T1000 (cell line): ENCODE measurements at places on chromosomes 11 and 22.

DNA sequence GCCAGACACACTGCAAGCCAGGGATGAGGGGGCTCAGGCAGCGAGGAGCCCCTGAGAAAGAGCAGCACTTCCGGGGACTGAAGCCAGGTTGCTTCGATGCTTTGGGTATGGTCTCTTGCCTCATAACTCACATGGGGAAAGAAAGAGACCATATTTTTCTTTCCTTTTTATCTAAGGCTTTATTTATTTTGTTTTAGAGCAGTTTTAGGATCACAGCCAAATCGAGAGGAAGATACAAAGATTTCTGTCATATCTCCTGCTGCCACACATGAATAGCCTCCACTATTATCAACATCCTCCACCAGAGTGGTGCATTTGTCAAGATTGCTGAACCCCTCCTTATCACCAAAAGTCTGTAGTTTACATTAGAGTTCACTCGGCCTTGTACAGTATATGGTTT, 24.3 kb upstream of the ADSL start:
- DNase-seq = no peak

- no peak for DNase-seq
Observed at GRCh38 chr11:68077617-68078582, 39.1 kb downstream of the TCIRG1 start.

- no peak for DNase-seq
Observed at GRCh38 chr11:21810650-21811049, 382.2 kb upstream of the ANO5 start.

DNA sequence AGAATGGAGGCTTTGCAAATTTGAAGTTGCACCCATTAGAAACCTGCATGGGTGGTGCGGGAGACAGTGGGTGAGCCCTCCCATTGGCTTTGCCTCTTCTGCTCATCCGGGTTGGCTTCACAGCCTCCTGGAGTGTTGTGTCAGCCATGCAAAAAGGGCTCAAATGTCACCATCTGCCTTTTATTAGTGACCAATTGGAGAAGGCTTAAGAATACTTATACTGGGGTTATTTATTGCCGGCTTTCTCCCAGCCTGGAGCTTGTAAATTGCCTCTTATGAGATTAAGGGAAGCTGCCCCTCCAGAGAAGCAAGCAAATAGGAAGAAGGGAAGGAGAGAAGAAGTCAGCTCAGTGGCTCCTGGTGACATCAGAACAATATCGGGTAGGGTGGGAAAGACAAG, 182.6 kb downstream of the ST3GAL4 start:
- DNase-seq = no peak

- no peak for DNase-seq
Observed at GRCh38 chr11:133900176-133901105, 55.1 kb upstream of the SPATA19 start.

- DNase-seq = peak; percentile 85
Observed at GRCh38 chr22:49960159-49961004, at the start of gene PIM3. PIM3 (plus strand) TSS chr22:49960772; CDS start chr22:49960948, 176 bp downstream.

- no peak for DNase-seq
Observed at GRCh38 chr11:119791047-119791446, 62.0 kb upstream of the NECTIN1 start.

DNA sequence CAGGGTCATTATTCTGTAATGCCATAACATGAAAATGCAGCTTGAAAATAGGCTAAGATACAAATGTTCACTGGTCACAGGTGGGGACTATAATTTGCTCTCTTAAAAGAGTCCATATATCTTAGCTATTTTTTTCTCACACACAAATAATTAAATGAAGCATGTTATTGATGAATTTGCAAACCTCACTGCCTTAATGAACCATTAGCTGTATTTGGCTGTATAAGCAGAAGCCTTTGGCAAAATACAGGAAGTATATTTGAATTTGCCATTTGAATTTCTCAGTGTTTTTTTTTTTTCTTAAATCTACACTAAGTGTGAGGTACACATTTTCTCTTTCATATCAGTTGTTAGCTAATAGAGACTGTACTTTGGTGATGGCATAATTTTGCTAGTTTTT, 38.7 kb downstream of the DDI1 start:
- no peak for DNase-seq

GRCh38 chr22:25008666-25009065, 56.1 kb downstream of the KIAA1671 start:
- peak; percentile 31 for DNase-seq

- DNase-seq = no peak
Observed at GRCh38 chr11:57515332-57516060, at the start of gene SLC43A1. SLC43A1 (minus strand) TSS chr11:57515702; CDS start chr11:57514111, 1,591 bp downstream.

- DNase-seq = no peak
Observed at GRCh38 chr22:30186041-30186440, 60.5 kb downstream of the LIF start.

GRCh38 chr11:15705891-15706290, 591.2 kb downstream of the INSC start:
- DNase-seq = no peak

DNA sequence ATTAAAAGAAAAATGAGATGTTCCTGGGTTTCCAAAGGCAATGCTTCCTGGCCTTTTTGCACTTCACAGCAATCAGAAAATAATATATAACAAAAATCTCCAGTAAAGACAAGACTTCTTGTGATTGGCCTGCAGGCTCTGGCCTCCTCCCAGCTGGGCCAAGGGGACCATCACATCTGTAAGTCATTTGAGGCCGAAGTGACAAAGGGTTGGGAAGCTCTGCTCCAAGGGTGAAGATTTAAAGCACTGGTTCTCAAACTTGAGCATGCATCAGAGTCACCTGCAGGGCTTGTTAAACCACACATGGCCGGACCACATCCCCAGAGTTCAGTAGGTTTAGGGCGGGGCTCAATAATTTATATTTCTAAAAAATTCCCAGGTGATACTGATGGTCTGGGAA, 32.1 kb downstream of the ARFGAP2 start:
- DNase-seq = no peak

DNA sequence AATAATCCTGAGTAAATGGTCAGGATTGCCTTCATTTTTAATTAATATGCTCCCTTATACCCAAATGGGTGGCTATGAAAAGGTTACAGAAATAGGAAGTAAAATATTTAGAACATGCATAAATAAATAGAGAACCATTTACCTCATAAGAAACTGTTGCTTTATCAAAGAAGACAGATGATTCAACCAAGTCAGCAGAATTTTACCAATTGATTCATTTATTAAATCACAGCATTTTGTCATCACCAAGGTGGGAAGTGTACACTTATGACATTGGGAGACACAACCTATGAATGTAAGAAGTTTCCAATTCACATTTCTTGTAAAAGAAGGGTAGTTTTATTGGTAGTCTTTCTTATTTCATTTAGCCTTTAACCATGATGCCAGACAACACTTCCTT, 870.3 kb upstream of the CHORDC1 start:
- DNase-seq = no peak

DNA sequence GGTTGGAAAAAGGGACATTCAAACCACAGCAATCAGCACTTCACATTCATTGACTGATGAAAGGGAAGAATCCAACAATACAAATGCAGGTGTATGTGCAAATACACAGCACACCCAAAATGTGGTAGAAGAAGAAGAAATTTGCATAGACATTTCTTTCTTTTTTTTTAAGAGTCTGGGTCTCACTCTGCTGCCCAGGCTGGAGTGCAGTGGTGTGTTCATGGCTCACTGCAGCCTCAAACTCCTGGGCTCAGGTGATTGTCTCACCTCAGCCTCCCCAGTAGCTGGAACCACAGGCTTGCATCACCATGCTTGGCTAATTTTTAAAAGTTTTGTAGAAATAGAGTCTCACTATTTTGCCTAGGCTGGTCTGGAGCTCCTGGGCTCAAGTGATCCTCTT, 21.9 kb downstream of the CARS1 start:
- DNase-seq = no peak

DNA sequence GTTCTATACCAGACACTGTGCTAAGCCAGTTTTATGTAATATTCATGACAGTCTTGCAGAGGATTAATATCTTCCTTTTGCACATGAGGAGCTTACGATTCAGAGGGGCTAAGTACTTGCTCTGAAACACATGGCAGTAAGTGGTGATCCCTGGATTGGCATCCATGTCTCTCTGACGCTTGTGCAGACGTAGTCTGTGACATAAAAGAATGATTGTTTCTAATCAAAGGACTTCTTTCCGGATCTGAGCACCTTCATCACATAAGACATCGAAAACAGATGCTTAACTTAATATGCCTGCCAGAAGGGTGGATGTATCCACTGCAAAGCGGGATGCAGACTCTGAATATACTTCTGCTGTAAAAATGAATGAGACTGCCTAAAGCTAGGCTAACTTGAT, 74.8 kb downstream of the ARHGAP42 start:
- DNase-seq = no peak

DNA sequence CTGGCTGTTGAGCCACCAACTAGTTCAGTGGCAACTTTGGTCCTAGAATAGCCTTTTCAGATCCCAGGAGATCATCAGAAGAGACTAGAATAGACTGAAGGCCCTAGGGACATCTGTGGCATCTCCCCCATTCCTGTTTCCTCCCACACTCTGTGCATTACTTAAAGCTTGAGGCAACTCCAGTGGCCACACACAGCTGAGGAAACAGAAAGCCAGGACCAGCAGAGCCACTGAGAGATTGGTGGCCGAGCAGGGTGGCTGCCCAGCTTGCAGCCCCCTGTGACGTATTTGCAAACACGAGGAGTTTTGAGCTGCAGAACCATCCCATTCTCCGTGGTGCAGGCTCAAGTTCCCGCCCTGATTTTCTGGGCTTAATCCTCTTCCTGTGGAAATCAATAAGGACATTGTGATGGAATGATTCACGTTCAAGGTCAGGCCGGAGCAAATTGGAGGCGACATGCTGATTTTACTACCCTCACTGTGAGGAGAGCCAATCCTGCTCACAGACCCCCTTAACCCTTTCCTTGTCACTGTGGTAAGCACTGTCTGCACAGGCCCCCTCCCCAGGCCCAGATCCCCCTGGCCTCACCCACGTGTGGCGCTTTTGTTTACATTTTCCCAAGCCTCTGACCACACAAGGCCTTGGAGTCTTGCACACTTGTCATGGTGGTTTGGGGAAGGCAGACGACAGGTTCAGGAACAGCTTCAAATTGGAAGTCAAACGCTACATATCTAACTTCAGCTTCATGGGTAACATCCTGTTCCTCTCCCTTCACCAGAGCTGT, 69.1 kb upstream of the MYOD1 start:
- DNase-seq = no peak

DNA sequence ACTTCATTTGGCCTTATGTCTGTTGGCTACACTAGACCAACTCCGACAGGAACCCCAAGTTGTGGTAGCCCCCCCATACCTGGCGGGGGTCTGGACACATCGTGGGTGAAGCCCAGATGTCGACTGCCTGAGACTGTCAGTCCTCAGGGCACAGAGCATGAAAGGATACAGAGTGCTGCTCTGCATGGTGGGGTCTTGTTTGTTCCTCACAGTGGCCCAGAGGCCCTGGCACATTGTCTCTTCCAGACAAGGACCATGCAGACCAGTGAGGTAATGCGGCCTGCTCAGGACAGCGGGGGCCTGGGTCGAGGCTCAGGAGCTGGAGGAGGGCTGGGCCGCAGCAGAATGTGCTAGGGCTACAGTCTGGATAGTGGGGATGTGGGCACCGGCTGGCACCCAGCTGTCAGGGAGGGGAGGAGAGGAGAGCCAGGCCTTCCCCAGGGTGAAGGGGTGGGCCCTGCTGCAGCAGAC, 14.6 kb downstream of the CAPN5 start:
- DNase-seq = no peak

DNA sequence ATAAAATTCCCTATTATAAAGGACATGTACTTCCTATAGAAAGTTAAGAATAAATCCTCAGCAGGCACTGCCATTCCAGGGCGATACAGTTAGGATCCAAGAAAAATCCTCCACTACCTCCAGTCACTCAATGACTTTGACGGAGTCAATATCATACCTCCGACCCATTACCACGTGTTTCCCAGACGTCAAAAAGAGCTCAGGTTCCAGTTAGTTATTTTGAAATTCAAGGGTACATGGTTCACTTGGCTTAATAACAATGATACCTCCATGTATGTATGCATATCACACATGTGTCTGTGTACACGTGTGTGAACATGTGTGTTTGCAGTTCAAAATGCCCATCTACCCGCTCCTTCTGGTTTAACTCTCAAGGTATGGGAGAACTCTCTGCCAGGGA, 189.2 kb downstream of the SHANK2 start:
- no peak for DNase-seq

- no peak for DNase-seq
Observed at GRCh38 chr22:16914006-16914405, 88.8 kb upstream of the XKR3 start.

GRCh38 chr11:85699957-85700741, 14.2 kb upstream of the CCDC89 start:
- no peak for DNase-seq

GRCh38 chr11:79052544-79052943, 388.3 kb downstream of the TENM4 start:
- DNase-seq = no peak

DNA sequence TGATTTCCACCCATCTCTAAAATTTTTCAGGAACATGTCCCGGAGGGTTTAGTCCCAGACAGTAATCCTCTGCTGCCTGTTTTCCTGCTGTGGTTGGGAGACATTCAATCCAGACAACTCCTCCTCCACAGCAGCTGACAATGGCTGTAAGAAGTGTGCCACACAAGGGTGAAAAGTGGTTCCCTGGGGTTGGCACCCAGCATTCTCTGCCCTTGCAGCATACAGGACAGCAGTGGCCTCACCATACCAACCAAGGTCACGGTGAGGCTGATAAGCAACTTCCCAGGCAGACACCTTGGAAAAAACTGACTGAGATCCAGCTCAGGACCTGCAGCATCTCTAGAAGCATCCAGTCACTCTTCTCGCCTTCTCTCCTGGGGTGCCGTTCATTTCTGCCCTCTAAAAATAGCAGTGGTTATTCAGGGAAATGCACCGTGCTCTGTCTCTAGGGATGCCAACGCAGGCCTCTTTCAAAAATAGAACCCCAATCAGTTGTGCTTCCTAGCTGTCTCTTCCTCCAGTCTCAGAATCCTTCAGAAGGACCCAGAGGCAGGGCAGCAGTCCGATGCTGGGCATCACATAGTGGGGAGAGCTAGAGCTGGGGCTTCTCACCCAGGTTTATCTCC, 241.0 kb downstream of the TENM4 start:
- no peak for DNase-seq

DNA sequence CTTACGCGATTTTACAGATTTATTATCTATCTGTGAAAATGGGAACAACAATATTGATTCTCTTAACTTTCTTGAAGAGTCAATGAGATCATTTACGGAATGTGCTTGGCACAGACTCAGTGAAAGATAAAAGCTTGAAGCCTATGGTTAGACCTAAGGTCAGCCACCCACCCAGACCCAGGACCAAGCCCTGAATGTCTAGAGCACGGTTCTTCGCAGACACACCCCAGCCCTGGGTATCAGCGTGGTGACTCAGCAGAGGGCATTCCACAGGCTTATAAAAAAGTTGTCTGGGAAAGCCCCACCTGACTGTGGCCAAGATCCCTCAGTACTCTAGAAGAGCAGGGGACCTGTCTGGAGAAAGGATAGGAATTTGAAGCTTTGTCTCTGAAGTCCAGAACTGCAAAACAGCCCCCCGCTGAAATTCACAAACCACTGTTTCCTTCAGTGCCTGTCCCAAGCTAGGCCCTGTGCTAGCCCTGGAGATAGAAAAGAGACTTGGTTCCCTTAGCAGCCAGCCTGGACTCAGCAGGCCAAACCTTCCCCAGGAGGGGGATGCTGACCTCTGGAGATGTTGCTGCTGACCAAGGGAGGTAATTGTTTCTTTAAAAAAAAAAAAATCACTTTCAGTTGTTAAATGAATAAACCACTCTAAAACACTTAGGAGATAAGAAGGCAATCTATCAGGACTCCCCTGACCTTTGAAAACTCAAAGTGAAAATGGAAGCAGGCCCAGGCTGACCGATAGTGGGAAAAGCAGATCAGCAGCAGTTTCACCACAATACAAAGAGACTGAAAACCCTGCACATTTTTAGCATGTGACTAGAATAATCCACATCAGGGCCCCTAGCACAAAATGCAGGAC, 114.0 kb downstream of the ABTB2 start:
- peak; percentile 34 for DNase-seq
